ENCODE measurements at places on chromosomes 4 and X. TPM values are rescaled to one million over a fixed set of nuclear protein-coding genes. Genes with fewer than 3 reads are reported as not detected.

- no peak for DNase-seq
Observed at GRCh38 chr4:99943904-99944437, 2.4 kb downstream of the DNAJB14 start.

DNA sequence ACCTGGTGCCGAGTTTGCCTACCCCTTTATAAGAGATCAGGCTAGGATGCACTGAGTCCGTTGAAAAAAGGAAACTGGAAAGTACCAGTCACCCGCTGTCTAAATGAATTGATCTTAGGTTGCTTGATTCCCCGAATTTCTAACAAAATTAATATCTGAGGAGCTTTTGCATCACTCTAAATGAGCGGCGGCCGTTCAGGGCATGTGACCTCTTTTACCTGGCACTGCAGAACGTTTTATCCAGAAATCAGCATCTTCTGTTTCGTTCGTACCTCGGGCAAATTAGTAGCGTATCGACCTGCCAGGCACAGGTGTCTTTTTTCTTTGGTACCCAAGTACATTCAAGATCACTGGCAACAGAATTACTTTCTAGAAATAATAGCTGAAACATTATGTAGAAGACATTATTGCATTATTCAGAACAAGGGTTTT is 876 bp downstream of the KLHL2 start:
- DNase-seq = no peak

DNA sequence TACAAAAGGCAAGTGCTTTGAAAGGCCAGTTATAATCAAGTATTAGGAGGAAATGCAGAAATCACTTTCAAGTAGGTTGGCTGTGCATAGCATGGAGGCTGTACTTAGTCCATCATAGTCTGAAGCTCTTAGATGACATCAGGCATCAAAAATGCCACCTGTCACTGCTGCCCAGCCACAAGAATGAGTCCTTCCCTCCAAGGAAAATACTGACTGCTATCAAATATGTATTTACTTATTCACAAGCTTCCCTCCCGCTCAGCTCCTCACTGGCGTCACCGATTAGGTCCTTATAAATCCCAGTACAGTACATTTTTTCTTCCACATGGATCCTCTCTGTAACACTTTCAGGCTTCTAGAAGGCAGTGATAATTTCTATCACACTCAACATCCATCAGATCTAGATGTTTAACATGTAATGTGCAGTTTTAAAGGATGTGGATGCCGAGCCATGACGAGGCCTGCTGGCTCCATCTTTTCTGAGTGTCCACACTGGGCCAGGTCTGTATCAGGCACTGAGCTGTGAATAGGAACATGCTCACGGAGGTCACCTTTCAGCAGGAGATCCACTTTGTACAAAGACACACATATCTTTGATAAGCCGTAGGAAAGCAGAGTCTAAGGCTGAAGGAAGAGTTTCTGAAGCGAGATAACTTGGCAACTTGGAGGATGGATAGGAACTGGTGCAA is 121.9 kb downstream of the PALLD start:
- DNase-seq = no peak

- no peak for DNase-seq
Observed at GRCh38 chr4:143347484-143348111, 10.9 kb downstream of the GAB1 start.

DNA sequence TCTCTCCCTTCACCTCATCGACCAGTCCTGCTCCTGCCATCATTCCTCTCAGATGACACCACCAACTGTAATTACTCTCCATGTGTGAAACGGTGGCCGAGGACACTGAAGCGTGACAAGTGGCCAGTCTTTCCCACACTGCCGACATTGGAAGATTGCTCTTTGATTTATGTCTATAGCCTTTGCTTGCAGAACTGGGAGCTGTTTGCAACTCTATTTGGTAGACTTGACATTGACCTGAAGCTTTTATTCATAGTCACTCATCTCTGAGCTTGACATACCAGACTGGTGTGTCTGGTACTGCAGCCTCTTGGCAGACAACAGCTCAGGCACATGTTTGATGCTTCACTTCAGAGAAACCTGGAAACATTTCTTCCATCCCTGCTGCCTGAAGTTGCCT is 121.8 kb upstream of the GALNT7 start:
- no peak for DNase-seq

The NAP1L5 gene
- 3.1 TPM for total RNA-seq

The XAGE5 gene
- not detected for total RNA-seq

GRCh38 chr4:3365326-3365725 is 72.5 kb downstream of the RGS12 start:
- DNase-seq = no peak

The ARX gene
- 1.0 TPM for total RNA-seq
